ENCODE measurements at places on chromosomes 2 and 18.

GRCh38 chr2:166240387-166241313 is 112.8 kb upstream of the SCN1A start:
- H3K27ac ChIP-seq: no peak overlapping the region
- H3K4me1 ChIP-seq: no peaks in the 10 kb centered on the region

- no peak overlapping the region for H3K4me3 ChIP-seq
- H3K36me3 ChIP-seq: no peaks in the 10 kb centered on the region
- DNase-seq: no peak
- H3K27me3 ChIP-seq: no peaks in the 10 kb centered on the region
- no peak overlapping the region for H3K27ac ChIP-seq
Observed at GRCh38 chr18:69725009-69725408, 222.7 kb downstream of the CD226 start.

GRCh38 chr18:40470723-40471122 is 1484.3 kb upstream of the PIK3C3 start:
- H3K4me1 ChIP-seq: no peaks in the 10 kb centered on the region
- DNase-seq: no peak
- H3K27me3 ChIP-seq: no peaks in the 10 kb centered on the region
- no peak overlapping the region for H3K4me3 ChIP-seq
- H3K36me3 ChIP-seq: no peaks in the 10 kb centered on the region

DNA sequence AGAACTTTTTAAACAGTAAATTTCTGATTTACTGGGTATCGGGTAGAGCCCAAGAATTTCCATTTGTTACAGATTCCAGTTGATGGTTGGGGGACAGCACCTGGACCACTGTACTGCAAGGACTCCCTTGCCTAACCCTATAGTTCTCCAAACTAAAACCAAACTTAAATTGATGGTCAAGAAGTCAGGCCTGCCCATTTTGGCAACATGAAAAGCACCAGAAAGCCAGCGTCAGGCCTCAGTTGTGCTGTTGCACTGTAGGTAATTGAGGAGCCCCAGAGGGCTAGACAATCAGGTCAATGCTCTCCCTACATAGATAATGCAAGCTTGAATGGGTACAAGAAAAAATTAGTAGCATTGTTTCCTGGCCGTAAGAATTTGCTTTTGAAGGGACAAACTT is 40.5 kb downstream of the NOP58 start:
- peaks cover 80% of the 10 kb centered on the region for H3K36me3 ChIP-seq
- DNase-seq: no peak
- no peaks in the 10 kb centered on the region for H3K27me3 ChIP-seq
- no peak overlapping the region for H3K4me3 ChIP-seq
- H3K4me1 ChIP-seq: no peaks in the 10 kb centered on the region

- H3K4me3 ChIP-seq: no peak overlapping the region
- H3K36me3 ChIP-seq: no peaks in the 10 kb centered on the region
- peak; percentile 17 for DNase-seq
- no peaks in the 10 kb centered on the region for H3K4me1 ChIP-seq
- no peaks in the 10 kb centered on the region for H3K27me3 ChIP-seq
Observed at GRCh38 chr2:149611100-149611820, 23.7 kb upstream of the MMADHC start.

- no peak overlapping the region for H3K27ac ChIP-seq
- H3K4me1 ChIP-seq: no peaks in the 10 kb centered on the region
- peaks cover 28% of the 10 kb centered on the region for H3K36me3 ChIP-seq
Observed at GRCh38 chr18:79896738-79897137, 54.7 kb downstream of the SLC66A2 start.

GRCh38 chr18:35817604-35818352 is 154.7 kb upstream of the RMP24 start:
- no peaks in the 10 kb centered on the region for H3K4me1 ChIP-seq
- H3K36me3 ChIP-seq: no peaks in the 10 kb centered on the region
- no peaks in the 10 kb centered on the region for H3K27me3 ChIP-seq
- H3K4me3 ChIP-seq: no peak overlapping the region
- H3K27ac ChIP-seq: no peak overlapping the region

GRCh38 chr18:47970664-47971531 is 40.4 kb upstream of the SMAD2 start:
- H3K36me3 ChIP-seq: no peaks in the 10 kb centered on the region
- H3K27ac ChIP-seq: no peak overlapping the region
- H3K4me3 ChIP-seq: no peak overlapping the region

DNA sequence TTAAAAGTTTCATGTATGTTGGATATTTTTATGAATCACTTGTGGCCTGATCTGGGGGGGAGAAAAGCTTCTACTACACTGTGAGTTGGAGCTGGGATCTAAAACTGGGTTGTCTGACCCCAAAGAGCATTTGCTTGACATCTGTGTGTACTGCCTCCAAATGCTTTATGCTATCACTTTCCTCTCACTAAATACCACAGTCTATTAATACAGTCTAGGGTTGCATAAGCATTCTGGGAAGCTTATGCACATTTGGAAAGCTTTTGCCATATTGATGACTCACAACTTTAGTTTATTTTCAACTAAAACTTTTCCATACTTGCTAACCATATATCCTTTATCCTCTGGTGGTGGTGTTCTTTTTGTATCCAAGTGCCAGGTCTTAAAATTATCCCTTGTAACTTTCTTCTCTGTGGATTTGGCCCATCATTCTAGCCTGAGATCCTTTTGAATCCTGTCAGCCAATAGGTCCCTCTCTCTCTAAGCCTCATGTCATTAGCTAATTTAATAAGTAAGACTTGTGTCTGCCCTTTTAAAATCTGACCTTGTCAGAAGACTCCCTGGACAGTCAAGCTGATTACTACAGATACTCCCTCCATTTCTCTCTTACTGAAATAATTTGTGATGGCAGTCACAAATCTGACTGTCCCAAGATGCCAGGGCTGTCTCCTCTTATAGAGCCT is 72.7 kb downstream of the NXPH2 start:
- H3K36me3 ChIP-seq: no peaks in the 10 kb centered on the region
- H3K27me3 ChIP-seq: no peaks in the 10 kb centered on the region
- no peak overlapping the region for H3K4me3 ChIP-seq
- peak; percentile 92 for DNase-seq

- H3K36me3 ChIP-seq: peaks cover 3% of the 10 kb centered on the region
- no peak overlapping the region for H3K27ac ChIP-seq
- no peak overlapping the region for H3K4me3 ChIP-seq
- no peak for DNase-seq
- no peaks in the 10 kb centered on the region for H3K27me3 ChIP-seq
Observed at GRCh38 chr2:62999905-63000304, 50.7 kb upstream of the OTX1 start.

DNA sequence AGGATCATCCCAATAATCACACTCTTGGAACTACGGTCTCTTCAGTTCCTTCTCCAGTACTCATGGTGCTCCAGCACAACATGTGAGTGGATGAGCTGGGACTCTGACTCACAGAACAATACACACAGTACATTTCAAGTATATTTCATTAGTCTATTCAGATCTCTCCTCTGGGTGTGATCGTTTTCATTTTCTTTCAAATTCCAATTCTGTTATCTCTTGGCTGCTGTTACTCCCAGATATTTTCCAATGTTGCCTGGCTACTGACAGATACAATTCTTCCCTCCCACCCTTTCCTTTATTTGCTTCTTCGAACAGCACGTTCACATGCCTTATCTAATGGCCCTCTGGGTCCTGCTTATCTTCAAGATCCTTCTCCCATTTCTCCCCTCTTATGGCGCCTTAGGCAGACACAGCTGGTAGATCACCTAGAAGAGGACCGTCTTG is 216.0 kb downstream of the ACKR3 start:
- no peak overlapping the region for H3K27ac ChIP-seq
- peaks cover 3% of the 10 kb centered on the region for H3K27me3 ChIP-seq
- no peaks in the 10 kb centered on the region for H3K36me3 ChIP-seq
- no peak for DNase-seq
- H3K4me1 ChIP-seq: peaks cover 6% of the 10 kb centered on the region

- no peaks in the 10 kb centered on the region for H3K4me1 ChIP-seq
- H3K27me3 ChIP-seq: no peaks in the 10 kb centered on the region
- no peak for DNase-seq
Observed at GRCh38 chr18:72107647-72108383, 436.3 kb downstream of the CBLN2 start.

DNA sequence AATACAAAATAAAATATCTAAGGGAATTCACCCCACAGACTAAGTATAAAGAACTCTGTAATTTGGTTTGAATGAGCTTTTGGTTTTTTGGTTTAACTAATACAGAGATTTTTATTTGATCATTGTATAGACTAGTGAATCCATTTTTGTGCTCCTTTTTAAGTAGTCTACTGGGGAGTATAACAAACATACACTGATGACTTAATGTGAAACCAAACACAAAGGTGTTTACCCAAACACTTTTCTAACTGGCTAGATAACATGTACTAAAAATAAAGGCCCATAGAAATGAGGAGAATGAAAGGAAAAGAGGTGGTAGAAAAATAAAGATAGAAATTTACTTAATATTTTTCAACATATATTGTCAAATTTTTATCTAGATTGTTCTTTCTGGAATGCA is 146.0 kb downstream of the NRXN1 start:
- H3K27me3 ChIP-seq: no peaks in the 10 kb centered on the region
- H3K36me3 ChIP-seq: no peaks in the 10 kb centered on the region
- DNase-seq: no peak
- no peak overlapping the region for H3K4me3 ChIP-seq
- no peak overlapping the region for H3K27ac ChIP-seq
- H3K4me1 ChIP-seq: no peaks in the 10 kb centered on the region

DNA sequence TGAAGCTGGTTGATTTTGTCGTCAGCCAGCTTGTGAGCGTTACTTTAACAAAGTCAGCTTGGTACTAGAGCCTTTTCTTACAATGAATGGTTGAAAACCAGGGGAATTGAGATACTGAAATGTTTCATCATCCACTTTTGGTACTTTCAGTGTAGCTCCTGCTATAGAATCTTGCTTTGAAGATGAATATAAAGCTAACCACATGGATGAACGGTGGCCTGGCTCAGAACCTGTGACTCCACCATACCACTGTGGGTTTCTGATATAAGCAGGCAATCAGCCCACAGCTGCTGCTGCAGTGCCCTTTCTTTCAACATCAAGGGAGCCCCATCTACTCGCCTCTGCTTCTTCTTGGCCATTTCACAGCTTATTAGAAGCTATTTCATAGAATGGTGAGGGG is 53.2 kb upstream of the GPR45 start:
- no peak overlapping the region for H3K4me3 ChIP-seq
- no peak for DNase-seq
- no peaks in the 10 kb centered on the region for H3K27me3 ChIP-seq
- no peak overlapping the region for H3K27ac ChIP-seq
- H3K36me3 ChIP-seq: no peaks in the 10 kb centered on the region

GRCh38 chr2:9809064-9809356 is 34.3 kb upstream of the TAF1B start:
- H3K27ac ChIP-seq: no peak overlapping the region
- peaks cover 5% of the 10 kb centered on the region for H3K4me1 ChIP-seq
- H3K36me3 ChIP-seq: no peaks in the 10 kb centered on the region
- no peak for DNase-seq

- DNase-seq: no peak
- H3K27ac ChIP-seq: no peak overlapping the region
- no peaks in the 10 kb centered on the region for H3K4me1 ChIP-seq
- H3K4me3 ChIP-seq: no peak overlapping the region
Observed at GRCh38 chr18:27608174-27608573, 423.1 kb upstream of the CHST9 start.

DNA sequence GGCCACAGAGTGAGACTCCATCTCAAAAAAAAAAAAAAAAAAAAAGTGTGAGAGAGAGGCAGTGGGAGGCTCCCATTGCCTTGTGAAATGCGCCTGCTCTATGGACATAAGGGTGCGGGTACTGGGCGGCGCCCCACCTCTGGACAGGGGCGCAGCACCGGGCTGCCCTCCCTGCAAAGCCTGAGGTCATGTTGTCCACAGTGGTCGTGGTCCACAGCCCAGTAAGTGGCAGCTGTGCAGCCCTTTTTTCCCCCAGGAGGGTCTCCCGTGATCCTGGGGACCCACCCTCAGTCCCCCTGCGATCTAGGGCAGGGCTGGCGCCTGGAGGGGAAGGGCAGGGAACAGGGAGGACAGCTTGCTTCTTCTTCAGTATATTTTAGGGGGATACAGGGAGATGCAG is 37.8 kb downstream of the LPIN1 start:
- no peaks in the 10 kb centered on the region for H3K27me3 ChIP-seq
- H3K4me3 ChIP-seq: no peak overlapping the region
- peaks cover 99% of the 10 kb centered on the region for H3K36me3 ChIP-seq
- DNase-seq: no peak
- H3K27ac ChIP-seq: no peak overlapping the region

DNA sequence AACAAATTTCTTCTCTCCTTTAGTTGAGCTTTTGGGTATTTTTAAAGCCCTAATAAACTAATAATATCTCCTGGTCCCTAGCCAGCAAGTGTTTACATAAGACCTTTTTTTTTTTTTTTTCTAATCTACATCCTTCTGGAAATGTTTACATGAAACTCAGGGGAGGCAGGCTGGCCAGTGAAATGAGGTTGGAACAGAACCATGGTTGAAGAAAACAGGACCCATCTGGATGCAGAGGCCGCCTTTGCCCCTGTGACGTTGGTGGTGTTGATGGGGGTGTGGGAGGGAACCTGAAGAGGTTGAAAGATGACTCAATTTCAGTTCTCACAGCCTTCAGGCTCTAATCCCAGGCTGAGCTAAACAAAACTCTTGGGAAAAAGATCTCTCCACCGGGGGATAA is 118.5 kb downstream of the NRP2 start:
- peaks cover 10% of the 10 kb centered on the region for H3K4me1 ChIP-seq
- peak; percentile 96 for DNase-seq
- no peak overlapping the region for H3K27ac ChIP-seq
- H3K36me3 ChIP-seq: peaks cover 6% of the 10 kb centered on the region

GRCh38 chr2:60317844-60318243 is 235.6 kb downstream of the BCL11A start:
- no peak overlapping the region for H3K27ac ChIP-seq
- no peaks in the 10 kb centered on the region for H3K36me3 ChIP-seq
- H3K4me1 ChIP-seq: no peaks in the 10 kb centered on the region
- no peak overlapping the region for H3K4me3 ChIP-seq
- H3K27me3 ChIP-seq: peaks cover 18% of the 10 kb centered on the region

DNA sequence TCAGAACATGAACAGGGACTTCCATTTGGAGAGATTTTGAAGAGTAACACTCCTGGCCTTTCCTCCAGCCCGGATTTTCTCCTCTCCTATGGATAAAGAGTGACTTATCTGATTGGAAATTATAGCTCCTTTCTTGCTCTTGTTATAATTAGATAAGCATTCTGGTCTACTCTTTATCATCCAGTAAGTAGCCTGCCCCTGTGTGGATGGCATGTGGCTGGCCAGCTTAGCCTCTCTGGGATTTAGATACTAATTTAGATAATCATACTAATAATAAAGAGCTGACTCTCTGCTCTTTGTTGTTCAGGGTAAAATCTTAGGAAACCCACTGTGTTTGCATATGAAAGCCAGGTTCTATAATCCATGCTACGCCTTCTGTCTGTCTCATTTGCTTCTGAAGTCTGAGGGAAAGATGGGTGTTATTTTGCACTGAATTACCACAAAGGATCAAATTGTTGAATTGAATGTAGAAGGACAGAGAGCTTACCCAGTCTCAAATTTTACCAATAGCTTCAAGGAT is 438.8 kb downstream of the SPAG16 start:
- no peaks in the 10 kb centered on the region for H3K36me3 ChIP-seq
- no peak overlapping the region for H3K27ac ChIP-seq
- no peak overlapping the region for H3K4me3 ChIP-seq
- no peaks in the 10 kb centered on the region for H3K27me3 ChIP-seq

GRCh38 chr2:186696290-186696689 is 2.4 kb downstream of the FAM171B start:
- H3K36me3 ChIP-seq: no peaks in the 10 kb centered on the region
- H3K27me3 ChIP-seq: no peaks in the 10 kb centered on the region
- H3K27ac ChIP-seq: no peak overlapping the region

Data from mesenchymal stem cell (in vitro differentiated cells and primary cell).